ENCODE measurements at places on chromosomes 11 and 22. TPM values are rescaled to one million over a fixed set of nuclear protein-coding genes. Genes with fewer than 3 reads are reported as not detected.

DNA sequence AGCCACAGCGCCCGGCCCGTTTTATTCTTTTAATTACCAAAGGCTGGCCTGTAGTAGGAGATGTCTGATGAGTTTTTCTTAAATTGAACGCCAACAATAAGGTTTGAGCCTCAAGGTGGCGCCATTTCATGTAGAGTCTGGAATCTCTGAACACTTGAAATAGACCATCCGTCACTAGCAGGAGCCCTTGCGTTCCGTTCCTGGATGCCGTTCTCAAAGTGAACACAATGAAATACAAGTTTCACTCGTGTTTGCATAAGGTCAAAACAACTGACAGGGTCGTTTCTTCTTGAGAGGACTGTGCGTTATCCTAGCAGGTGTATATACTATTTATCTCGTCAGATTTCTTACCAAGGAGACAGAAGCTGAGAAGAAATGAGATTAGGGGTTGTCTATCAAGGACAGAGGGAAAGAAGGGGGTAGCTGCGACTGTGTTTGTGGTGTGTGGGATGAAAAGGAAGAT, 18.7 kb upstream of the SCGB1D1 start:
- peak; percentile 39 for DNase-seq

- no peak for DNase-seq
Observed at GRCh38 chr11:105023003-105023402, at the start of gene CASP5. CASP5 (minus strand) TSS chr11:105023168; CDS start chr11:105023136, 32 bp downstream.

- DNase-seq: no peak
Observed at GRCh38 chr11:7222619-7223018, 29.1 kb upstream of the SYT9 start.

SEC14L3 gene
- total RNA-seq: not detected

RIBC2 gene
- total RNA-seq: 1.7 TPM

IGSF22 gene
- total RNA-seq: 0.46 TPM

FAT3 gene
- 0.44 TPM for total RNA-seq
